Natural killer cell (primary cell): ENCODE measurements at places on chromosomes 7 and 10.

DNA sequence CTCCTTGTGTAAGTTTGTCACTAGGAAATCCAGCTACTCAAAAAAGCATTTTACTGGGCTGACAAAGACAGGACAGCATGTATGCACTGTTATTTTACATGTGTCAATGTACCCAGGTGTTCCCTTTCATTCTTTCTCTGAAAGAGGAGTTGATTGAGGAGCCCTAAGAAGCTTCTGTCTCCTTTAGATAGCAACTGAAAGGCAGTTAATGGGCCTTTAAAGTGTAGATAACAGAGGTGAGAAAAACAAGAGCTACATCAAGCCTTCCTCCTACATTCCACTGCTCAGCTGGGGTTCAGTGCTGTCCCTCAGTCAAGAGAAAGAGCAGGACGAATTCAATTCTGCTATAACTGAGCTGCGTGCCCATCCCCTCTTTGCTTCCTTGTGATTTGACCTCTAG lies 12.8 kb upstream of the WIPF3 start:
- H3K27ac ChIP-seq: no peak overlapping the region
- no peak for DNase-seq
- no peaks in the 10 kb centered on the region for H3K27me3 ChIP-seq
- H3K4me3 ChIP-seq: no peak overlapping the region
- H3K36me3 ChIP-seq: no peaks in the 10 kb centered on the region

DNA sequence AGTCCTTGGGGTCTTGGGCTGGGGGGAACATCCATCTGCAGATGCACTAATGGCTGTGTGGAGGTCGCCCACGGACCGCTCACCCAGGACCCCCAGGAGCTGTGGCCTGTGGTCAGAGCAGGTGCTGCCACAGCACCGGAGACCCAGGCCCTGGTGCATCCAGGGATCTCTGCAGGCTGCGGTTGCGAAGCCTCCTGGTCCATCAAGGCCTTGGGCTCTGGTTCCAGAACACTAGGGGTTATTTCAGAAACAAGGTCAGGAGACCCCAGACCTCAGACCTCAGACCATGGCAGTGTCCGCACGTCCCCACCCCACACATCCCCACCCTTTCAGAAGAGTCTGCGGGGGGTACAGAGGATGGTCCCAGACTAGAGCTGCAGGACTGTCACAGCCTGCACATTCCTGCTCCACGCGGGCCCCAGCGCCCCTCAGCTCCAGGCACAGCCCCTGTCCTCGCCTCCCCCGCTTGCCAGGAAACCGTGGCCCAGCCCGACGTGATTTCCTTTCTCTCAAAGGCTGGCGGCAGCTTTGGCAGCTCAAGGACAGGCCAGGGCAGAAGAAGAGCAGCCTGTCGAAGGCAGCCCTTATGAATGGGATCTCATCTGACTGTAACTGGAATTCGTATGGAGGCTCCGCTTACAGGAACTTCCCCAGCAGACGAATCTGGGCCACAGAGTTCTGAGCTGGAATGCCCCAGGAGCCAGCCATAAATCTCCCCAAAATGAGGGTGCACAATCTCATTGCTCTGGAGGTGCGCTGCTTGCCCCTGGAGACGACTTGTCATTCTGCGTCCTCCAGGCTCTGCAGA lies 136.2 kb upstream of the RET start:
- H3K4me1 ChIP-seq: no peaks in the 10 kb centered on the region
- H3K4me3 ChIP-seq: no peak overlapping the region
- H3K27me3 ChIP-seq: no peaks in the 10 kb centered on the region
- H3K27ac ChIP-seq: no peak overlapping the region
- DNase-seq: no peak

GRCh38 chr10:80252296-80252887 lies 37.1 kb downstream of the MAT1A start:
- no peaks in the 10 kb centered on the region for H3K36me3 ChIP-seq
- peaks cover 19% of the 10 kb centered on the region for H3K4me1 ChIP-seq
- DNase-seq: no peak

GRCh38 chr7:77813180-77813579 lies 14.6 kb downstream of the PHTF2 start:
- H3K4me3 ChIP-seq: no peak overlapping the region
- no peaks in the 10 kb centered on the region for H3K36me3 ChIP-seq
- no peak for DNase-seq
- no peaks in the 10 kb centered on the region for H3K27me3 ChIP-seq

DNA sequence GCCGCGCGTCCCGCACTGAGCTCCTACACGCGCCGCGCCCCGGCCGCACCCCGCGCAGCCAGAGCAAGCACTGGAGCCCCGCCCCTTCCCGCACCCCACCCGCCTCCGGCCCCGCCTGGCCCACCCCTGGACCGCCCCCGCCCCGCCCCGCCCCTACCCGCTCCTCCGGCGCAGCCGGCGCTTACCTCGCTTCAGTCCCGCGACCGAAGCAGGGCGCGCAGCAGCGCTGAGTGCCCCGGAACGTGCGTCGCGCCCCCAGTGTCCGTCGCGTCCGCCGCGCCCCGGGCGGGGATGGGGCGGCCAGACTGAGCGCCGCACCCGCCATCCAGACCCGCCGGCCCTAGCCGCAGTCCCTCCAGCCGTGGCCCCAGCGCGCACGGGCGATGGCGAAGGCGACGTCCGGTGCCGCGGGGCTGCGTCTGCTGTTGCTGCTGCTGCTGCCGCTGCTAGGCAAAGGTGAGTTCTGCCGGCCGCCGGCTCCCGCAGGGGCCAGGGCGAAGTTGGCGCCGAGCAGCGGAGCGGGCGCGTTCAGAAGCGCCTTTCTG lies at the start of gene RET:
TSS of gene RET (plus strand) at position 194 of the 545 bp plus-strand sequence. CDS start at position 384, 190 bp downstream.
- H3K4me3 ChIP-seq: no peak within 1 kb of the TSS
- DNase-seq: no peak
- peaks cover 9% of the 10 kb centered on the region for H3K4me1 ChIP-seq

DNA sequence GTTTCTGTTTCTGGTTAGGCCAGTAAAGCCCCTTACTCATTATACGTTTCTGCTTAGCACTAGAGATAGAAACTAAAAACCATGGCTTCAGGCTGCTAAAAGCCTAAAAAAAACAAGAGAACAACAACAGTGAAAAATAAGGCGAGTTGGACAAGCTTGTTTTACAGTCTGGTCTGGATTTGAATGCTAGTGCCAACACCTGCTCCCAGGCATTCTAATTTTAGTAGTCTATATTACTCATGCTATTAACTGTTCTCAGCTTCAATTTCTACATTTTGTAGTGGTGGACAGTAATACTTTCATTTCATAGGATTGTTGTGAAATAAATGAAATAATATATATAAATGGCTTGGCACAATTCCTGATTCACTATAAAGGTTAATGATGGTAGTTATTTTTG lies 108.5 kb downstream of the HBP1 start:
- H3K4me3 ChIP-seq: no peak overlapping the region
- H3K27ac ChIP-seq: no peak overlapping the region
- no peaks in the 10 kb centered on the region for H3K27me3 ChIP-seq
- peaks cover 5% of the 10 kb centered on the region for H3K36me3 ChIP-seq
- DNase-seq: no peak
